ENCODE measurements at places on chromosomes 16 and 17. TPM values are rescaled to one million over a fixed set of nuclear protein-coding genes. Genes with fewer than 3 reads are reported as not detected.

GRCh38 chr17:40903129-40903847 lies 18.2 kb upstream of the KRT20 start:
- H3K4me3 ChIP-seq: peak overlapping the region; percentile 51
- H3K27me3 ChIP-seq: no peaks in the 10 kb centered on the region
- H3K27ac ChIP-seq: peak overlapping the region; percentile 92
- H3K36me3 ChIP-seq: peaks cover 39% of the 10 kb centered on the region
- peaks cover 85% of the 10 kb centered on the region for H3K4me1 ChIP-seq

DNA sequence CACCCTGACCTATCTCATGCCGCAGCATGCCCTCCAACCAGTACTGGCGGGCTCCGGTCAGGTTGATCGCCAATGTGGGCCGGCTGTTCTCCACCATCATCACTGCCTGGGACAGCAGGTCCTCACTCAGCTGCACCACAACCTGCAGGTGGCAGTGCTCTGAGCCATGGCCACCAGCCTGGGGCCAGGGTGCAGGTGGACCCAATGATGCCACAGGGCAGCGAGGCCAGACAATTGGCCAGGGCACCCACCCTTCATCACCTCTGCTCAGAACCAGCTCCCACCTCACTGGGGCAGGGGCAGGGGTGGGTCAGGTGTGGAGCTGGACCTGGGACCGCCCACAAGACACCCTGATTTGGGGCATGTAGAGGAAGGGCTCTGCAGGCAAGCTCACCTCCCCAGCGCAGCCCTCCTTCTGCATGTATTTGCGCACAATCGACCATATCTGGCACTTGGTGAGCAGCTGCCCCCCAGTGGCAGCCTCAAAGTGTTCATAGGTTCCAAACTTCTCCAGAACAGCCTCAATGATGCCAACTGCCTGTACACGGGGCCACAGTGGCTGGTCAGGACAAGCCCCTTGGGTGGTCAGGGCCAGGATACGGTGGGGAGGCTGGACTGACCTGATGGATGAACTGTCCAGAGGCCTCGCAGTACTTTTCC lies 4.2 kb downstream of the MATCAP1 start:
- no peak overlapping the region for H3K27ac ChIP-seq
- H3K4me3 ChIP-seq: no peak overlapping the region
- no peak for DNase-seq
- H3K27me3 ChIP-seq: no peaks in the 10 kb centered on the region
- peaks cover 25% of the 10 kb centered on the region for H3K36me3 ChIP-seq
- H3K4me1 ChIP-seq: peaks cover 29% of the 10 kb centered on the region

DNA sequence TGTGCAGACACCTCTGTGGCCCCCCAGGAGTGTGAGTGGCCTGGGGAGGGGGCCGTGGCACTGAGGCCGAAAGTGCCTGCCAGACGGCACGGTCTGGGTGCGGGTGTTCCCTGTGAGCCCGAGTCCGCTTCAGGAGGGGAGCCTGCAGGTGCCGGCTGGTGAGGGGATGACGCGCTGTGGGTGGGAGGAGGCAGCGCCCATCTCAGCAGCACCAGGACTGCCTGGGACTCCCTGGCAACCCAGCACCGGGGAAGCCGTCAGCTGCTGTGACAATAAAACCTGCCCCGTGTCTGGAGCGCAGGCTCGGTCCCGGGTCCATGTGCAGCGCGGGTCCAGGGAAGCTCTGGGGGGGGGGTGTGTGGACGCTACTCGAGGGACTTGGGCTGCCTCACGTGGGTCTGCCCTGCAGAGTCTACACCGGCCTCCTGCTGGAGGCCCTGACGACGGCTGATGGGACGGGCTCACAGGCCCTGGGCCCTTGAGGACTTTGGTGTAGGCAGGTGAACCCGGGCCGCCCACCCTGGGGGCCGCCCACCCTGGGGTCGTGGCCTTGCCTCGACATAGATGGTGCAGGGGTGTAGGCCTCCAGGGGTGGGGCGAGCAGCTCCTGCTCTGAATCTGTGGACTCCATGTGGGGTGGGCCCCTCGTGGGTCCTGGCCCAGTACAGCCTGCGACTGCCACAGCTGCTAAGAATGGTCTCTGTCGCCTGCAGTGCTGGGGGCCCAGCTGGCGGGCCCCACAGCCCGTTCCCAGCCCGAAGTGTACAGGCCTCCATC lies 5.9 kb upstream of the RAB40C start:
- H3K4me3 ChIP-seq: no peak overlapping the region
- H3K36me3 ChIP-seq: peaks cover 78% of the 10 kb centered on the region
- no peak for DNase-seq
- H3K4me1 ChIP-seq: peaks cover 24% of the 10 kb centered on the region

Gene PIP4K2B
- total RNA-seq: 120 TPM

Gene ZNF750
- not detected for total RNA-seq

DNA sequence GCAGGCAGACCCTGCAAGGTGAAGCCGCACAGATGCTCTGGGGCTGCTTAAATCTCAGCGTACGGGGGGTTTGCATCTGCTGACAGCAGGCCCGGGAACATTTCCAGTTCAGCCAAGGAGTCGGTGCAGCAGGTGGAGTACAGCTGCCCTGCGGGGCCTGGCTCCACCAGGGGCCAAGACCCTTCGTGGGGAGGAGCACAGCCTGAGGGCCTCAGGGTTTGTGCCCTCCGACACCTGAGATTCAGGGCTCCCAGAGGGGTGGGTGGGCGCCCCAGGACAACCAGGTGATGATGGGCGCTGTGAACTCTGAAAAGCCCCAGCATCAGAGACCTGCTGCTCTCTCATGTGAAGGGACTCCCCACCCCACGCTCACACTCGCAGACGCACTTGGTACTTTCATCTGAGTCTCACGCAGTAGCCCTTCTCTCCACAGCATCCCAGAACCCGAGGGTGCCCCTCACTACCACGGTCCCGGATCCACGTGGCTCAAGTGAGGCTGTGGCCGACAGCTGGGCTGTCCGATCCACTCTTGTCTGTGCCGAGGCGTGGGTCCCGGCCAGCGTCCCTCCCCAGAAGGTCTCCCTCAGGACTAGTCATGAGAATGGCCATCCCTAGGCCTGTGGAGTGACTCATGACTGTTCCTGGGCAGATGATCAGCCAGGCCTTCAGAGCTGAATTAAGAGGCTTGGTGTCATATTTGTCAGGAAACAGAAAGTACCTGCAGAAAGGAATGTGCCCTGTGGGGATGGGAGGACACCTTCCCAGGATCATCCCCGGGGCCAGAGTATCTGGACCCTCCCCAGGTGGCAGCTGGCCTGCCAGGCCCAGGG lies 29.6 kb downstream of the ACSF3 start:
- H3K4me1 ChIP-seq: no peaks in the 10 kb centered on the region
- H3K27ac ChIP-seq: no peak overlapping the region
- H3K27me3 ChIP-seq: no peaks in the 10 kb centered on the region
- no peak overlapping the region for H3K4me3 ChIP-seq
- peaks cover 23% of the 10 kb centered on the region for H3K36me3 ChIP-seq

DNA sequence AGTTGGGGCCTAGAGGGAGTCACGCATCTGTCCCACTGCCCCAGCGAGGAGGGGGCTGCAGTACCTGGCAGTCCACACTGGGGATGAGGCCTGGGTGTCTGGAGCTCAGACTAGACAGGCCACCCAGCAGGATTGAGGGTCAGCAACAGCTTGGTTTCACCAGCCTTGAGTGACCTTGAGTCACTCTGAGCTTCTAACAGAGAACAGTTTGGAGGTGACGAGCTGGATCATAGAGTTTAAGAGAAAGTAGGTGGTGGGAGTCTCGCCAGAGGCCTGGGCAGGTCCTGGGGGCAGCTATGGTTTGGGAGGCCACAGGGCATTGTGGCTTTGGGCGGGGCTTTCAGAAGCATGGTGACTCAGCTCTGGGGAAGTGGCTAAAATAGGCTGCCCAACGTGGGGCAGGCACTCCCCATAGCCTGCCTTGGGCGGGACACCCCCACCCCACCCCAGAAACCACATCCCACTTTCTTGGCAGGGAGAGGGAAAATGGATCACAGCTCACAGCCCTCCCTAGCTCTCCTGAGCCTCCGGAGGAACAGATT lies 20.5 kb downstream of the CDC42EP4 start:
- H3K27ac ChIP-seq: peak overlapping the region; percentile 91
- peak overlapping the region; percentile 52 for H3K4me3 ChIP-seq

GRCh38 chr17:73342050-73342522 lies 30.3 kb upstream of the CDC42EP4 start:
- peak; percentile 87 for DNase-seq
- peak overlapping the region; percentile 64 for H3K27ac ChIP-seq
- H3K36me3 ChIP-seq: peaks cover 21% of the 10 kb centered on the region

Gene GNG13
- not detected for total RNA-seq

GRCh38 chr16:525520-526180 lies 1.9 kb upstream of the CAPN15 start:
- H3K27me3 ChIP-seq: no peaks in the 10 kb centered on the region
- H3K36me3 ChIP-seq: peaks cover 85% of the 10 kb centered on the region
- H3K4me3 ChIP-seq: peak overlapping the region; percentile 92
- H3K27ac ChIP-seq: peak overlapping the region; percentile 53
- DNase-seq: peak; percentile 47

DNA sequence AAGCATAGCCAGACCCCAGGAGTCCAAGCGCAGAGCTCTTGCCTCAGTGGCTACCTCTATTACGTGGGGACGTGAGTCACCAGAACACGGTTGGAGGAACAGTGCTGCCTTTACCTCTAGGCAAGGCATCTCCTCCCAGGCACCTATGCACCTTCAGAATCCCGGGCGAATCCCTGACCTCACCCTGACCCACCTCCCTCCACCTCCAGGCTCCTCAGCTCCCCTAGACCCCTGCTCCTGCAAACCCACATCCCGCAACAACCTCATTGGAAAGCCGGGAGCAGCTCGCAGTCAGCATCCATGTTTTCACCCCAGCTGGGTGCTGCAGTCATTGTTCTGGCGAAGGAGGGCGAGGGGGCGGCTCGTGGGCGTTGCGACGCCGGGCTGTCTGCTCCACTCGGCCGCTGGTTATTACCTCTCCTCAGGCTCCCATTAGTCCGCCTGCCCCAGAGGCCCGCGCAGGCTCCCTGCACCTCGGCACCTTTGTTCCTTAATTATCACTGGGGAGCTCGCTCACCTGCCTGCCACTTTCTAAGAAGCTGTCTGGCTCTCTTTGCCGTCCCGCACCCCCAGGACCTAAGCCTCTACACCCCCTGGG lies 24.6 kb upstream of the DLX4 start:
- no peaks in the 10 kb centered on the region for H3K36me3 ChIP-seq
- DNase-seq: no peak
- peaks cover 94% of the 10 kb centered on the region for H3K27me3 ChIP-seq

Gene BFAR
- 83.8 TPM for total RNA-seq

Gene CYGB
- total RNA-seq: not detected

Data from Calu3 (cell line).